ENCODE measurements at places on chromosomes 4 and X.

DNA sequence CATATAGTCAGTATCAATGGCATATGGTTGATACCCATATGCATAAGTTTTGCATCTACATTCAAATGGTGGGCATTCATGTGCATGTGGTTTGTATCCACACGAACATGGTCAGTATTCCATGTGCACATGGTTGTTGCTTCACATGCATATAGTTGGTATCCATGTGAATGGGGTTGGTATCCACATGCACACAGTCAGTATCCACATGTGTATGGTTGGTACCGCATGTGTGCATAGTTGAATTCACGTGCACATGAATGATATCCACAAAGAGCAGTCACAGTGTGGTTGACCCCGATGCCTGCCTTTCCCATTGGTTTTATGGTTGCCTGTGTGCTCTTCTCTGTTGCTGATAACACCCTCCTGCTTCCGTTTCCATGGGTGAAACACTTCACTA is 427.9 kb downstream of the STIM2 start:
- no peak for ATAC-seq

DNA sequence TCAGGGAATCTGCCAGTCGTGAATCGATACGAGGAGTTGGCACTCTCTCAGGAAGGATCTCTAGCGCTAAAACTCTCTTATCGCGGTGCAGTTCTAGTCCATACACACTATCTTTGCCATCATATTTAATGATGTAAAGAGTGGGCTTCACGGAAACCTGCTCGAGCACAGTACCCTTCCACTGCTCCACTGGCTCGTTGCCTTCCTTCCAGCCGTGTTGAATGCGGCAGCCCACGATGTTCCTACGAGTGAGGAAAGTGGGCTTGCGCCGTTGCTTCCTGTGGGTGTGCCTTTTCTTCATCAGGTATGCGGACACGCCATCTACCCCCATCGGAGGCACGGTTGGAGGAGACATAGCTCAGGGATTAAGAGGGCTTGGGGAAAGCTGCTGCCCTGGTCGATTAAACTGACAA is 661 bp downstream of the SPIN4 start:
- ATAC-seq: peak; percentile 57

DNA sequence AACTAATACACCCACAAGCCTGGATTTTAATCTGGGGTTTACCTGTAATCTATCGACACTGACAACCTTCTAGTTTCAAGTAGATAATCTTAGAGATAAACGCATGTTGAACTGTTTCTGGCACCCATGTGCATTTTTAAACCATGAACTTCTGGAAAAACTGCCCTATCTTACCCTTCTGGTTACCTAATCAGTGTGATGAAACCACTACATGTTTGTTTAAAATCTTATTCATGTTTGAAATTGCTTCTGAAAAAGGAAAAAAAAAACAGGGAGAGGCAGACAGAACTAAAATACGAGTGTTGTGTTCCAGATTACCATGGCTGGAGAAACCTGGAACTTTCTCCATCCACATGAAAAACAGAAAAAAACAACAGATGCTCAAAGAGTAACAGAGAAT is 139.3 kb downstream of the MID1IP1 start:
- no peak for ATAC-seq

DNA sequence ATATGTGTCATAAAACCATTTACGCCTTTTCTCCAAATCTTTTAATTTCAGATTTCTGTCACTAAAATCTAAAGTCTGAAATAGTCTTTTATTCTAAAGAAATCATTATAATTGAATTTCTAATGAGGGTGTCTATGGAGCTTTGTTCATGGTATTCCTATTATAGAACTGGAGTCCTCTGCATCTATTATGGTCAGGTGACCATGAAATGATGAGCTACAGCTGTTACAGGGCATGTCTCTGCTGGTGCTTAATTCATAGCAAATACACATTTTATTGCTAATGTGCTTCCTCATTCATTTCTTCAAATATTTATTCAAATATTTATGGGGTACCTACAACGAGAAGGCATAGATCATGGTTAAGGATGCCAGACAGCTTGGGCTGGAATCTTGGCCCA is 126.1 kb downstream of the NAA11 start:
- ATAC-seq: no peak

- no peak for ATAC-seq
These were observed 36.2 kb downstream of the PAPSS1 start for GRCh38 chr4:107683873-107684272.

GRCh38 chr4:97104006-97104405 is 1039.3 kb downstream of the STPG2 start:
- ATAC-seq: no peak

DNA sequence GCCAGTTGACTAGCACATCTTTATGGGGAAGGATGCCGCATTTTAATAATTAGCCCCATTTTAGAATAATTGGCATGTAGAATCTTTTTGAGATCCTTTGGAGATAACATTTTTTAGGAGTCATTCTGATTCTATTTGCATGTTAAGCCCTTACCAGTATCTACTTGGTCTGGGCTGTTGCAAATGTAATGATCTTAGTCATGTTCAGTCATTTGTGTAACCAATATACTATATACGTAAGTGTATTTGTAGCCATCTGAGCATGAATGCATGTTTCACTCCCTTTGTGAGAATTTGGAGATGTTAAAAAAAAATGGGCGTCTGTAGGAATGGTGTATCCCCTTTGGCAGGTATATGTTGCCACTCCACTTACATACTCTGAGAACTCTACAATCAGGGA is 119.1 kb downstream of the TEX13A start:
- ATAC-seq: no peak

DNA sequence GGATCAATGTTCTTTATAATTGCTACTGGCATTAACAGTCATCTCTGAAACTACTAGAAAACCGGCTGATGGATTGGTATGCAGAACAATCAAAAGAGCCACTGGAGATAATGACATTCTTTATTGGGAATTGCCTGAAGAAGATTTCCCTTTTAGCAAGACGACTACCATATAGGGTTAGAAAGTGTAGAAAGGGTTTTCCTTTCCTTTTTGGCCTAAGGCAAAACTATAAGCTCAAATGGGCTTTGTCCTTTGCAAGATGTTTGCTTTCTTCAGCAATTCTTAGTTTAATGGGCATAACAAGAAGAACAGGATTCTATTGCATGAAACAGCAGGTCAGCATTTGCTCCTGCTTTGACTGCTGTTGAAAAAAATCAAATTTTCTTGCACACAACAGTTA is 214.2 kb upstream of the PCDH10 start:
- ATAC-seq: no peak

DNA sequence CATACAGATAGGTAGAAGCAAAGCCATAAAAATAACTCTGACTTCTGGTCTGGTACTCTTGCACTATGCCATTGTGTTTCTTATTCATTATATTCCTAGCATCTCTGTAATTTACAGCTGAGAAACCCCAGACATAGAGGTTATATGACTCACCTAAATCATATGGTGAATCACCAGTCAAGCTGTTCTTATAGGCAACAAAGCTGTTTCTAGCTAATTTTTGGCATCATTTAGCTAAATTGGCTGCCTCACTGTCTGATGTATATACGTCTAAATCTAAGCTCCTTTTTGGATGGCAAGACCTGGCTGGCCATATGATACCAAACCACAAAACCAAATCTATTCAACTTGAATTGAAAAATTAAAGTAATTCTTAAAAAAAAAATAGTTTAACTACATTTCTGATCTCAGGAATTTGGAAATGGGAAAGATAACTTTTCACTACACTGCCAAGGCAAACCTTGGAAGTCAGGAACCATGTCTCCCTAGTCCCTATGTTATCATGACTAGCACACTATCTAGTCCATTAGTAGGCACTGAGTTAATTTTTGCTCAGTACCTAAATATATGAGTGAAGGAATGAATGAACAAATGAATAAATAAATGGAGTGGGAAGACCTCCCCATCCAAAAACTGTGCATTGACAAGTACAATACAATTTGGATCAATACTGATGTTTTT is 41.3 kb upstream of the STAG2 start:
- peak; percentile 89 for ATAC-seq

GRCh38 chrX:103092942-103093341 is at the start of gene NXF3:
Gene NXF3, minus strand, starts transcription at chrX:103093143. Its CDS starts 120 bp downstream, at chrX:103093023.
- no peak for ATAC-seq

DNA sequence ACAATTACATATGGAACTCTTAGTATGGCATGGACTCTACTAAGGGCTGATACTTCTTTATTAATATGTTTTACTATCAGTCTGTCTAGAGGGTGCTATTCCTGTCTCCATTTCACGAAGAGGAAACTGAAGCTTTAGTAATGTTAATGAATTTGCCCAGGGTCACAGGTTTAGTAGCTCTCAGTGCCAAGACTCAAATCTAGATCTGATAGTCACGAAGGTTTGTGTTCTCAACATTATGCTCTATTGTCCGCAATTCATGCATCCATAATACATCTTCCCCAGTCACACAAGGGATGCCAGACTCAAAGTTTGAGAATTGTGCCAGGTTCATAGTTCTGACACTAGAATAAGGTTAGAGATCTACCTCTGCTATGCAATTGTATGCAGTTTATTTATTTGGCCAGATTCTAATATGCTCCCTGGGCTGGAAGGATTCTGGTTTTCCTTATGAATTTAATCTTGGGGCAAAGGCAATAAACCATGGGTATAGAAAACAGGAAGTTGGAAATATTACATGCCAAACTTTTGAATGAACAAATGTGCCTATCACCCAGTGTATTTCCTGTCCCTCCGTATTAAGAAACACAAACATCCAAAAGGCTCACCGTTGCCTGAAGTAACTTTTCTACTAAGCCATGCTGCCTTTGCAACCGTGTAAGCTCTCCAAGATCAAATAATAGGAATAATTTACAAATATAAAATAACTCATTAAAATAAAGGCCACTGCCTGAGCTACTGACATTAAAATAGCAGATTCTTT is 478.5 kb downstream of the INPP4B start:
- ATAC-seq: no peak

GRCh38 chr4:953574-953915 is 19.8 kb downstream of the DGKQ start:
- no peak for ATAC-seq

DNA sequence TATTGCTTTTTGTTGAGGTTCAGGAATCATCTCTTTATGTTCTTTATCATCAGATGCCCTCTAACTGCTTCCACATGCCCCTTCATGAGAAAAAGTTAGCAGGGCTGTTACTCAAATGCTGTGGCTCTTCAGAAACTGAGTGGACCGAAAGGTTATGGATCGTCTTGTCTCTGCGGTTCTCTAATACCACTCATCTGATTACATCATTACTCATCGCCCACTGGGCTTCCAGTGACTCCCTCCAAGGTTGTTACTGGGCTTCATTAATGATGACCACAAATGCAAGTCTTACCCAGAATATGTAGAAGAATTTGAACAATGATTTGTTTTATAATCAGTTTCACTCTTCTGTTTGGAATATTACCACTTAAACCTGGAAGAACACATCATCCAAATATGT is 67.7 kb downstream of the RWDD4 start:
- no peak for ATAC-seq

- ATAC-seq: no peak
These were observed 219.8 kb upstream of the CTSO start for GRCh38 chr4:156173486-156173885.

DNA sequence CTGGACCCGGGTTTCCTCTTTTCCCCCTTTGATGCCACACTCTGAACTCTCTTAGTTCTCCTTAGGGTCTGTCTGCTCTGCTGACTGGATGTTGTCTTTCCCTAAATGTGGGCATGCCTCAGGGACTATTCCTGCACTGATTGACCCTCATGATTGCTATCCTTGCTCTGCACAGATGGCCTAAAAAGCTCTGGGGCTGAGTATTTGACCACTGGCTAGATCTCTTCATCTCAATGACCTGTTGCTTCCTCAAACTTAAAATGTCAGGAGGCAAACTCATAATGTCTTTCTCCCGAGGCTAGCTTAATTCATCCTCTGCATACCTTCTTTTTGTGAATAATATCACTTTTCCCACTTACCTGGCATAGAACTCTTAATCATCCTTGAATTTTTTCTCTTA is 157.4 kb downstream of the GATB start:
- no peak for ATAC-seq

- no peak for ATAC-seq
These were observed 1.6 kb downstream of the PRICKLE3 start for GRCh38 chrX:49184294-49185281.

GRCh38 chr4:158810487-158811215 is 41.8 kb downstream of the FNIP2 start:
- ATAC-seq: peak; percentile 92

GRCh38 chr4:125321709-125322365 is 7.1 kb downstream of the FAT4 start:
- ATAC-seq: peak; percentile 74

GRCh38 chr4:168124008-168124641 is 31.8 kb downstream of the ANXA10 start:
- peak; percentile 95 for ATAC-seq

- ATAC-seq: no peak
These were observed 63.4 kb downstream of the EFHC2 start for GRCh38 chrX:44280116-44280515.

- ATAC-seq: peak; percentile 71
These were observed 84.3 kb downstream of the NBDY start for GRCh38 chrX:56813318-56813837.

DNA sequence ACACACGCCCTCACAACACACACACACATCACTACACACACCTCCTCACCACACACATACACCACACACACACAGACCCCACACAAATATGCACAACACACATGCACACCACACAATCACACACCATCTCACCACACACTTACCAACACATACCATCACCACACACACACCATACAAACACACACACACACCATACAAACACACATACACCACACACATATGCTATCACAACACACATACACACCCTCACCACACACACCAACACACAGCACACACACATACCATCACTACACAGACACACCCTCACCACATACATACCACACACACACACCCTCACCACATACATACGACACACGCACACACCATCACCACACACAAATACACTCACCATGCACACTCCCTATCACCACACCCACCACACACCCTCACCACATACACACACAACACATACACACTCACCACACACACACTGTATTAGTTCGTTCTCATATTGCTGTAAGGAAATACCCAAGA is 107.0 kb downstream of the DCTD start:
- no peak for ATAC-seq

DNA sequence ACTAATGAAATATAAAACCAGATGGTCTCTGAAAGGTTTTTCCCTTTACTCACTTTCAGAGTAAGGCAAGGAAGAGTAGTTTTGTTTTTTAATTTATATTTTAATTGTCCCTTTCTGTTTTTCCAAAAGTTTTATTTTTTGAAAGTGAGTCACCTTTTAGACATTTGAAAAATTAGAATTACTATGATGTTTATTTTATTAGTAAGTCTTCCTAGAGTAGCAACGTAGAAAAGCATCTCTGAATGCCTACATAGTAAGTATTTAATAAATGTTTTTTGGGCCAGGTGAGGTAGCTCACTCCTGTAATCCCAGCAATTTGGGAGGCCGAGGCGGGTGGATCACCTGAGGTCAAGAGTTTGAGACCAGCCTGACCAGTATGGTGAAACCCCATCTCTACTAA is 51.1 kb downstream of the TET2 start:
- ATAC-seq: no peak

DNA sequence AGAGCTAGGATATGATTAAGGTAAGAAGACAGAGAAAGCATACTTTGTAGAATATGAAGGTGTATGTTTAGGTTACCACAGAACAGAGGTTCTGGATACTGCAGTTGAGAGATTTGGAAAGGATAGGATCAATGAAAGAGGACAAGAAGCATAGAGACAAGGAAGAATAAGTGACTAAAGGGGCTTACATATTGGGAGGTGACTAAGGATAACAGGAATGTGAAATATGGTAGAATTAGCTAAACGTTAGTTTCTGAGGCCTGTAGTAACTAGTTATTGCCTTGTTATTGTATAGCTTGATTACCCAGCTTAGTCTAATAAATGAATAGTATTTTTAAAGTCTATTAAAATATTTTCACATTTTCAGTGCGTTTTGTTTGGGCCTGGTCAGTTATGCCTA is 38.2 kb downstream of the CENPI start:
- ATAC-seq: no peak
